Activated T-cell treated with anti-CD3 and anti-CD28 coated beads, Interleukin-2, amount 50 U/mL, for 72 hours (primary cell): ENCODE measurements at places on chromosomes 6 and 20.

GRCh38 chr6:31581434-31582229, 592 bp downstream of the LTB start:
- DNase-seq, result no peak

DNA sequence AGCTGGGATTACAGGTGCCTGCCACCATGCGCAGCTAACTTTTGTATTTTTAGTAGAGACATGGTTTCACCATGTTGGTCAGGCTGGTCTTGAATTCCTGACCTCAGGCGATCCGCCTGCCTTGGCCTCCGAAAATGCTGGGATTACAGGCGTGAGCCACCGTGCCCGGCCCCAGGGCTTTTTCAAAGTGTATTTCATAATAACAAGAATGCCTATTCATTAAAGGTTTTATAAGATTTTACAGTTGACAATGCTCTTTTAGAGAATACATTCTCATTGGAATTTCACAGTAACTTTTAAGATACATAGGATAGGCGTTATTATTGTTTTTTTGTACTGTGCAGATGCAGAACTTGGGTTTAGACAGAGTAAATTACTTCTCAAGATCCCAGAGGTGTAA, 52.6 kb upstream of the PTPRK start:
- no peak for DNase-seq

GRCh38 chr20:57055345-57055744, 211.1 kb downstream of the BMP7 start:
- no peak for DNase-seq

- DNase-seq, result no peak
These were observed 2.6 kb downstream of the STK35 start for GRCh38 chr20:2104236-2104635.

DNA sequence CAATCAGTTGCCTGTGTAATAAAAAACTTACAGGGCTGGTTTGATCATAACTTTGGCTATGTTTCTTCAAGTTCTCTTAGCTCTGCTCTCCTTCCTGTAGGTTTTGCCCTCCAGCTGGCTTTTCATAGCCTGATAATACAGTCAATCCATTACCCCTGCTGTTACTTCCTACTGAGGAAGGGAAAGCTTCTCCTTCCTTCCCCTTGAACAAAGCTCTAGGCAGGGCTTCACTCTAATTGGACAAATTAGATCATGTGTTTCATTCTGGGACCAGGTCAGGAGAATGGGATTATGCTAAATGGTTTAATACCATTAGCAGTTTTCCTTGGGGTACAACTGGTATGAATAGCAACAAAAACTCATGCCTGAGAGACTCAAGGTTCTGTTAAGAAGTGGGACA, 106.8 kb upstream of the MCHR2 start:
- DNase-seq, result no peak

DNA sequence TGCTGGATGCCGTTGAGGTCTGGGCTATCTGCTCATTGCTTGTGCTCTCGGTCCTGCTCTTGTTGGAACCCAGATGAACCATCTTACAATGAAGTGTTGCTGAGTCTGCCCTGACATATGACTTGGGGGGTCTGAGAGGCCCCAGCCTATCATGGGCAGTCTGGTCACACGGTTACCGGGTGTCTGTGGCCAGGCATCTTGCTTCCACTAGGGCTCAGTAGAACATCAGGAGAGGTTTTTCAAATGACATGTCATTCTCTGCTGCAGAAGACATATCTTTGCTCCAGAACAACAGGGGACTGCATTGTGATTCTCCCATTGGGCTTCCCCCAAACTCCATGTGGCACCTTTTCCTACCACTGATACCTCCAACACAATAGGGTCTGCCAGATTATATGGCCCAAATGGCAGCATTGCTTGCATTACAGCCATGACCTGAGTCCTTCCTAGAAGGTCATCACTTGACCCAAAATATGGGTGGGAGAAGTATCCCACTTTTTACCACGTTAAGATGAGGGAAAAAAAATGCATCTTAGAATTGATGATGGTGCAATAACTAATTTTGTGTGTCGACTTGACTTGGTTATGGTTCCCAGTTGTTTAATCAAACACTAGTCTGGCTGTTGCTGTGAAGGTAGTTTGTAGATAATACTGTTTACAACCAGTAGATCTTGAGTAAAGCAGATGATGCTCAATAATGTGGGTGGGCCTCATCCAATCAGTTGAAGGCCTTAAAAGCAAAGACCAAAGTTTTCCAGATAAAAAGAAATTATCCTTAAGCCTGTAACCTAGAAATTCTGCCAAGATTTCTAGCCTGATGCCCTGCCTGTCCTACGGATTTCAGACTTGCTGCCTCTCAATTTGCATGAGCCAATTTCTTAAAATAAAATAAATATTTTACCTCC, 241.0 kb downstream of the QKI start:
- DNase-seq, result no peak

GRCh38 chr20:62042025-62042820, 23.5 kb downstream of the TAF4 start:
- no peak for DNase-seq

DNA sequence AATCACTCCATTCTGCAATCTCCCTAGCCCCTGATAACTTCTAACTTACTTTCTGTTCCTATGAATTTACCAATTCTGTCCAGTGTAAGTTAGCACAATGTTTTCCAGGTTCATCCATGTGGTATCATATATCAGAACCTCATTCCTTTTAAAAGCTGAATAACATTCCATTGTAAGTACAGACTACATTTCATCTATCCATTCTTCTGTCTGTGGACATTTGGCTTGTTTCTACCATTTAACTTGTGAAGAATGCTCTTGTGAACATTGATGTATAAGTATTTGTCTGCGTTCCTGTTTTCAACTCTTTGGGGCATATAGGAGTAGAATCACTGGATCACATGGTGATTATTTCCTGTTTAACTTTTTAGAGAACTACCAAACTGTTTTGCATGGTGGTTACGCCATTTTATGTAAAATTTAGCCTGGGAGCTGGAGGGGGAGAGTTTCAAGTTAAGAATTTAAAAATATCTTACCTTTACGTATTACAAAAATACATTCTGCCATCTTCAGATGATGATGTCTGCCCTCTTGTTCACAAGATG, 156.5 kb downstream of the BTBD3 start:
- no peak for DNase-seq

DNA sequence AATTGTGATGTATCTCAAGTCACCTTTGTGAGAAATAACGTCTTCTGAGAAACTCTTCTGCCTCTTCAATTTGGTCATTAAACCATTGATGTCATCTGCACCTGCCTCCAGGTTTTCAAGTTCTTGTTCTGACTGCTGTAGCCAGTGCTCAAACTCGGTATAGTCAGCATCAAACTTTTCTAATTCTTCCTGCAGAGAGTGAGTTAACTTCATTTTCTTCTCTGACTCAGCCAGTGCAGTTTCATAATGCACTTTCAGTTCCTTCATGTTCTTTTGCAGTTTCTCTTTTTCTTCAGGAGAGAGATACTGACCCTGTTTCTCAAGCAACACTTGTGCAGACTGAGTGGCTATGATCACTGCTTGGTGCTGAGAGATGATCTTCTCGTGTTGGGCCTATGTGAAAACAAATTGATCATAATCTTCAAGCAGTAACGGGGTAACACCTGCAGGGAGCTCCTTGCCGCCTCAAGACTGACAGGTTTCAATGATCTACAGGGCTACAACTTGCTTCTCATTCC, 48.8 kb downstream of the DST start:
- peak; percentile 52 for DNase-seq

GRCh38 chr6:147142684-147143245, 61.5 kb upstream of the STXBP5 start:
- no peak for DNase-seq

DNA sequence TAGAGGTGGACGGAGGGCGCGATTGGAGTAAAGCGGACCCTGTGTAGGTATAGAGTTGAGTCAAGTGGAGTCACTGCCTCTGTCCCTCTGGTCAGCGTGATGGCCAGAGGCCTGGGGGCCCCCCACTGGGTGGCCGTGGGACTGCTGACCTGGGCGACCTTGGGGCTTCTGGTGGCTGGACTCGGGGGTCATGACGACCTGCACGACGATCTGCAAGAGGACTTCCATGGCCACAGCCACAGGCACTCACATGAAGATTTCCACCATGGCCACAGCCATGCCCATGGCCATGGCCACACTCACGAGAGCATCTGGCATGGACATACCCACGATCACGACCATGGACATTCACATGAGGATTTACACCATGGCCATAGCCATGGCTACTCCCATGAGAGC, 479 bp downstream of the SLC39A7 start:
- no peak for DNase-seq

GRCh38 chr6:113031591-113032238, 684.6 kb downstream of the RFPL4B start:
- no peak for DNase-seq

DNA sequence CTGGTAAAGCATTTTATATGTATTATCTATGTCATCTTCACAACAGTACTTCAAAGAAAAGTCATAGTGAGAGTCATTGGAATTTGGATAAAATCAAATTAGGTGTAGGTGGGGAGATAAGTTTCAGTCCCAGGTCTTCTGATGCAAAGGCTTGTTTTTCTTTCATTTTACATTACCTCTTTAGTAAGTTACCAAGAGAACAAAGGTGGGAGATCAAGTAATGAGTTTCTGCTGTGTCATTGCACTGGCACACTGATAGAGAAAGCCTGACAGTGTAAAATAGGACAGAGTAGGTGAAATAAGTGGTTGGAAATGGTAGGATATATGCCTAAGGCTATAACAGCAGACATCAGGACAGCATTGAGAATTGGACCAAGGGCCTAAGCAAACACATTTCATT, 250.4 kb downstream of the NKAIN2 start:
- no peak for DNase-seq

DNA sequence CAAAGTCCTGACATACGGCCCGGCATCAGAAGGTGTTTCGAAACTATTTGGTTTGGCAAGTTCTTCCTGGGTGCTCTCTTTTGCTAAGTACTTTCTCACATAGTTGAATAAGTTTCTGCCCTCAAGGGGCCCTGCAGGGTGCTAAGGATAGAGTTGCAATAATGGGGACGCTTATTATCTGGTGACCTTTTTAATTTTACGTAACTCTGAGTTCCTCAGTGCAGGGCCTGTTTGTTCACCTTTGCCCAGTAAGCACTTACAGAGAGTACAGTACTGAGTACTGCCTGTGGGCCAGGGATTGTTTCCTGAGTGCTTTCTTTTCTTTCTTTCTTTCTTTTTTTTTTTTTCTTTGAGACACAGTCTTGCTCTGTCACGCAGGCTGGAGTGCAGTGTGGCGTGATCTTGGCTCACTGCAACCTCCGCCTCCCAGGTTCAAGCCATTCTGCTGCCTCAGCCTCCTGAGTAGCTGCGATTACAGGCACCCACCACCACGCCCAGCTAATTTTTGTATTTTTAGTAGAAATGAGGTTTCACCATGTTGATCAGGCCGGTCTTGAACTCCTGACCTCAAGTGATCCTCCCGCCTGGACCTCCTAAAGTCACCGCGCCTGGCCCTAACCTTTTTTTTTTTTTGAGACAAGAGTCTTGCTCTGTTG, 4.5 kb upstream of the PXMP4 start:
- no peak for DNase-seq

GRCh38 chr6:45498591-45498990, 120.9 kb upstream of the SUPT3H start:
- no peak for DNase-seq

- DNase-seq, result no peak
These were observed 97.6 kb downstream of the OGFRL1 start for GRCh38 chr6:71386215-71386614.

DNA sequence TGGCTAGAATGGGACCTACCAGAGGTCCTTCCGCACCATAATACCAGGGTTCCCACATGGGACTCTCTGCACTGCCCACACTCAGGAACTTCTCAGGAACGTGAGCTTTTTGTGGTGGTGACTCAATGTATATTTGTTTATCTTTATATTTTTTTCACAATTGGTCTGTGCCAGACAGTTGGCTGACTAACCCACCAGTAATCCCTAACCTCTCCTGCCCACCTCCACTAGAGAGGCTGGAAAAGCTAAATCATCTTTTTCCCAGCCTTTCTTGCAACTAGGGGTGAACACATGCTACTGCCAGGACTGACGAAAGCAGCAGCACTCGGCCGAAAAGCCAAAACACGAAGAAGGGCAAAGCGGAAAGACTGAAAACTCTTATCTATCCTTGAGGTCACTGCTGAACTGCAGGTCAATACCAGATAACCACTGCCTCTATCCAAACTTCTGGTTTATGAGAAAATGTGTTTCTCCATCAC, 112.9 kb downstream of the TRERF1 start:
- peak; percentile 42 for DNase-seq

DNA sequence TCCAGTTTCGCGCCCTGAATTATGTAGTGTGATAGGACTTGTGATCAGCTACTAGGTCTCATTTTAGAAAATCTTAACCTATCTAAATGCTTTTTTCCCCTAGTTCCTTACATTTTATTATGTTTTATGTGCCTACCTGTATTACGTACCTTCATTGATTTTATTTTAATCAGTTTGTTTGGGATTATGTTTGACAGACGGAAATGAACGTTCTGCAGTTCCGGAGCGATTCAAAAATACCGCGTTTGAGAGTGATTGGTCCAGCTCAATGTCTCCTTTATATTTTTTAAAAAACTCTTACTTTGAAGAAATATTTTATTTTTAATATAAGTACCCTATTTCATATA, 114.3 kb upstream of the BTN3A2 start:
- DNase-seq, result peak; percentile 33

GRCh38 chr6:52104979-52105378, 17.6 kb upstream of the PKHD1 start:
- DNase-seq, result no peak

DNA sequence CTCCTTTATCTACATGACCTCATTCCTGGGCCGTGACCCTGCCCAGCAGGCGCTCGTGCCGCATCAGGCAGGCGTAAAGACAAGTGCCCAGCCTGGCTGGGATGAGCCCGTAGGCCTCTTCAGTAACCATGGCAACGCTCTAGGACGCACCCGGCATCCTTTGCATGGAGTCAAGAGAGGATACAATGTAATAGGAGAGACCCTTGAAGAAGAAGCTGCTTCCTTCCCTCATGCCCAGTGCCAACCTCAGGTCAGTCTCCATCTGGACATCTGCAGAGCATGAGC, 5.0 kb upstream of the LSM14B start:
- no peak for DNase-seq

DNA sequence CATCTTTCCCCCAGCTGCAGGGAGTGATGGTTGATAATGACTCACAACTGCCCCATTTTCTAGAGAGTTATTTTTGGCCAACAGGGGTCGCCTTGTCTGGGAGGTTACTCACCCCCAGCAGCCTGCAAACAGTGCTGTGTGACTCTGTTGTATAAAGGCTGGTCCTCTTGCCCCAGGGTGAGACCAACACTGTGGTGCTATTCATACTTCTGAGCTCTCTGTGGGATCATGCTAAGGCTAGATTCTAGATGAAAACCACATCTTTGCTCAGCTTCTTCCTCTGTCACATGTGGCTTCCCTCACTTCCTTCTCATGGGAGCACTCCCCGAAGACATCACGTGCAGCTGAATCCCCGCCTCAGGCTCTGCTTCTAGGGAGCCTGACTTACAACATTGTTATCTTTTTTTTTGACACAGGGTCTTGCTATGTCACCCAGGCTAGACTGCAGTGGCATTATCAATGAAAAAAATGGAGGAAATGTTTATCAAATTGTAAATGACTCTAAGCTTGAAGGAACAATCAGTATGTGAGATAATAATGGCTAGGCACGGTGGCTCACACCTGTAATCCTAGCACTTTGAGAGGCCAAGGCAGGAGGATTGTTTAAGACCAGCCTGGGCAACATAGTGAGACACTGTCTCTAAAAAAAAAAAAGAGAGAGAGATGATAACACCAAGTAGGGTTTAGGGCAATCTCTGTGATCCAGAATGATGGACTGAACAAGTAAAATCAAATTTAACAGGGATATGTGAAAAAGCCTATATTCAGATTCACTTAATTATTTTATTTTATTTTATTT, 55.7 kb upstream of the SLC23A2 start:
- peak; percentile 79 for DNase-seq

GRCh38 chr6:44627091-44627882, 239.8 kb downstream of the CDC5L start:
- DNase-seq, result no peak
